ENCODE measurements at places on chromosomes 16 and 17.

GRCh38 chr16:52308051-52308450 lies 238.9 kb downstream of the TOX3 start:
- no peak for DNase-seq

GRCh38 chr16:57235128-57236021 lies 9.7 kb upstream of the ARL2BP start:
- no peak for DNase-seq

DNA sequence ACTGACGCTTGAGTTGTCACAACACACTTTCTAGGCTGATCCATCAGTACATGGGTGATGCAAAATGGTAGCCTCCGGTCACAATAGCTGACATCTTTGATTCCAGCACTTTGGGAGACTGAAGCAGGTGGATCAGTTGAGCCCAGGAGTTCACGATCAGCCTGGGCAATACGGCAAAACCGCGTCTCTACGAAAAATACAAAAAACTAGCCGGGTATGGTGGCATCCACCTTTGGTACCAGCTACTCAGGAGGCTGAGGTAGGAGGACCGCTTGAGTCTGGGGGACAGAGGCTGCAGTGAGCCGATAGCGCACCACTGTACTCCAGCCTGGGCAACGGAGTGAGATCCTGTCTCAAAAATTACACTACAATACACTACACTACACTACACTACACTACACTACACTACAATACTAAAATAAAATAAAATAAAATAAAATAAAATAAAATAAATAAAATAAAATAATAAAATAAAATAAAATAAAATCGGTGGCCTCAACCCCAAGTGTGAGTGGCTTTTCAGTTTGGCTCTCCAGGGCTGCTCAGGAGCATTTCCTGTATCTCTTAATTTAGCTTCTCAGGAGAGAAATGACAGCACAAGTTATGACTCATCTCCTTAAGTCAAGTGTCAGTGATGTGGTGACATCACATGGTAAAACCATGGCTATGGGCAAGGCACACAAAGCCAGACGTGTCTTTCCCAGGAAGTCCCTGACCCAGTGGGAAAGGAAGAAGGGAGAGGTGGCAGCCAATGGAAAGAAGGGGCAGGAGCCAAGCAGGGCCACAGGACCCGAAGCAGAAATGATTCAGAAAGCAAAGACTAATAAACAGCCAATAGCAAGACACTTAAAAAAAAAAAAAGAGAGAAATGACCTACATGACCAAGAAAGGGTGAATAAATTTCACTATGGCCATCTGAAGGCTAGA lies 75.3 kb upstream of the TBC1D3K start:
- DNase-seq, result no peak

GRCh38 chr16:1283296-1283695 lies 26.1 kb upstream of the UBE2I start:
- DNase-seq, result no peak

DNA sequence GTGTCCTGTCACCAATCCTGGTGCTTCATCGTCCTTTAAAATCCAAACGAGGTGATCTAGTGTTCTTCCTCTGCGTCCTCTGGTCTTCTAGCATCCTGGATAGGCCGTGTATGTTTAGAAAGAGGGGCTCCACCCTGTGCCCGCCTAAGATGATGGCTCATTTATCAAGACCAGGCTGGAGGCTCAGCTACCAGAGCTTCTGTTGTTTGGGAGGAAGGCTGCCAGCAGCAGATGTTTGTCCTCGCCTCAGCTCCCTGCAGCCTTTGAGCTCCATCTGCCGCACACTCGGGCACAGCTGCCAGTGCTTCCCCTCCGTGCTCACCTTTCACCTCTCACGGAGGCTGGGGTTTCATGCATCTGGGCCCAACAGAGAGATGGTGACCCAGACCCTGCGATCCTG lies 954.7 kb upstream of the RBFOX1 start:
- no peak for DNase-seq

- DNase-seq, result no peak
Measured at GRCh38 chr16:65576139-65576538, 454.3 kb upstream of the CDH11 start.

DNA sequence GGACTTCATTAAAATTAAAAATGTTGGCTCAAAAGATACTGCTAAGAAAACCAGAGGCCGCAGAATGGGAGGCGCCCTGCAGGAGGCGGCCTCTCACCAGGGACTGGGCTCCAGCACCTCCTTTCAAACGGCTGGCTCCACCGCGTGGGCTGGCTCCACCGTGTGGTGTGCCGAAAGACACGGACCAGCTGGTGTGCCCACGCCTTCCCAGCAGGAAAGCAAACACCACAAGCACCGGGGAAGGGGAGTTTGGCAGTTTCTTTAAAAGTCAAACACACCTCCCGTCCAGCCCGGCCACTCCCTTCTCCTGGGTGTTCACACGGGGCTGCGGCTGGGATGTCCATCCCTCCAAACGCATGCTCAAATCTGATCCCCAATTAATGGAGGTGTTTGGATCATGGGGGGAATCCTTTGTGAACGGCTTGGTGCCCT lies 13.9 kb downstream of the HAGH start:
- DNase-seq, result peak; percentile 28

- DNase-seq, result no peak
Measured at GRCh38 chr16:48047241-48047640, 108.6 kb downstream of the ABCC12 start.

GRCh38 chr16:69867784-69868560 lies 83.2 kb upstream of the CLEC18A start:
- DNase-seq, result no peak

- DNase-seq, result no peak
Measured at GRCh38 chr17:46917041-46917440, 5.9 kb upstream of the GOSR2 start.

GRCh38 chr17:55612691-55613141 lies 101.5 kb upstream of the SMIM36 start:
- no peak for DNase-seq

GRCh38 chr17:50687200-50688066 lies 20.3 kb downstream of the ANKRD40 start:
- DNase-seq, result no peak

- no peak for DNase-seq
Measured at GRCh38 chr16:19701091-19701490, 16.9 kb downstream of the KNOP1 start.

- DNase-seq, result no peak
Measured at GRCh38 chr17:66381701-66382362, 79.4 kb downstream of the PRKCA start.

Measured in stimulated activated CD4-positive, alpha-beta T cell treated with anti-CD3 and anti-CD28 coated beads, Interleukin-15, amount 100 ng/mL, for 1 hour (primary cell).